Panc1 (cell line): ENCODE measurements at places on chromosomes 11 and 22. TPM values are rescaled to one million over a fixed set of nuclear protein-coding genes. Genes with fewer than 3 reads are reported as not detected.

MFNG gene
- total RNA-seq: 7.1 TPM

NNMT gene
- total RNA-seq: 1.7 TPM

APOL3 gene
- 3.2 TPM for total RNA-seq

NLRP10 gene
- total RNA-seq: not detected

KCNE3 gene
- total RNA-seq: 0.15 TPM

TPBGL gene
- 0.54 TPM for total RNA-seq

MPPED1 gene
- total RNA-seq: not detected

DNA sequence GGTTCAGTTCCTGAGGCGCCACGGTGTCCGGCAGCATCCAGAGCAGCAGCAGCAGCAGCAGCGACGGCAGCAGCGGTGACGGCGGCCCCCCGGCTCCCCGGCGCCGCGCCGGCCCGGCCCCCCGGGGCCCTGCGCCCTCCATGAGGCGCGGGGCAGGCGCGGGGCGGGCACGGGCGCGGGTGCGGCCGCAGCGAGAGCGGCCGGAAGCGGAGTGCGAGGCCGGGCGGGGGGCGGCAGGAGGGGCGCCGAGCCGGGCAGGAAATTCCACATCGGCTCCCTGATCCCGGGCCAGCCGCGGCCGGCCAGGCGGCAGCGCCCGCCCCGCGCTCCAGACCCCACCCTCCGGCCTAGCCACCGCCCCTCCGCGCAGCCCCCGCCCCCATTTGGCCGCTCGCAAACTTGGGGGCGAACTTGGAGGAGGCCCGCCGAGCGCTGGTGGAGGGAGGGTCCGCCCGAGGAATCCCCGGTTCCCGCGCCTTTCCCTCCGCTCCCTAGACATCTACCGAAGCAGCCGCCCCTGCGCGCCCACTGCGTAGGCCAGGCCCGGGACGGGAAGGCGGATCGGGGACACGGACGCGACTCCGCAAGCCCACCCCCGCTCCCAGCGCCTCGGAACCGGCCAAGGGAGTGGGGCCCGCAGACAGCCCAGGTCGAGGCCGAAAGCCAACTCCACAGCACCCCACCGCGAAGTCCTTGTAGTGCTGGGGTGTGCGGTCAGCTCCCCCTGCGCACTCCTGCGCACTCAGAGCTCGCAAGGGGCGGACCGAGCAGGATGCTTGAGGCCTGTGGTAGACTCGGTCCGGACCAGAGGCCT is at the start of gene SCARF2:
Gene SCARF2 (minus strand): TSS at position 213 of the 814 bp plus-strand sequence. CDS start 71 bp downstream, at position 142.
- DNase-seq: no peak

- no peak for DNase-seq
Measured at GRCh38 chr11:75820645-75821044, 5.6 kb downstream of the UVRAG start.

DNA sequence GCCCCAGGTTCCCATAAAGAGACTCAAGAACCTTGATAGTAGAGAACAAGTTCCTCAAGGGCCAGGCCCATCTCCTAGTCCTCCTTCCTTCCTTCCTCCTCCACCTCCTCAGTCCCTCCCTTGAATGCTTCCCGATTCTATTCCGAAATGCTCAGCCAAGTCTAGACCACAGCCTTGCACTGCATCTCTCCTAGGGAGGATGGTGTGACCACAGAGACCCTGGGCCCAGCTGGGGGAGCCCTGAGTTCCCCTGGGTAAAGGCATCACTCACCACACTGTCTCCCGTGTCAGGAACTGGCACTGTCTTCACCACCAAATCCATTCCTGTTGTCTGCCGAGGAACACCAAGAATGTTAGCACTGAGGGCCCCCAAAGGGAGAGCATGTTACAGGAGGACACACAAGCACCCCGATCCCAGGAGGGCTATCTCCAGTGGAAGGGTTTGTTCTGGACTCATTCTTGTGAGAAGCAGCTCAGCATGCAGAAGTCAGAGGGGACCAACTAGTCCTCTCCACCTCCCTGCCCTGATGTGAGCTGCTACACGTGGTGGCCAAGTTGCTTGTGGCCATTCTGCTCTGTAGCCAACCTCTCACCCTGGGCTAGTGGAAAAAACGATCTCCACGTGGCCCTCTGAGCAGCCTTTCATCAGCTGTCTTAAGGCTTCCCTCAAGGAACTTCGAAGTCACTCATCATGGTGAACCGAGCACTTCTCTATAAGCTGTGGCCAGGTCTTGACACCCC is 8.7 kb downstream of the IFT27 start:
- DNase-seq: no peak

DNA sequence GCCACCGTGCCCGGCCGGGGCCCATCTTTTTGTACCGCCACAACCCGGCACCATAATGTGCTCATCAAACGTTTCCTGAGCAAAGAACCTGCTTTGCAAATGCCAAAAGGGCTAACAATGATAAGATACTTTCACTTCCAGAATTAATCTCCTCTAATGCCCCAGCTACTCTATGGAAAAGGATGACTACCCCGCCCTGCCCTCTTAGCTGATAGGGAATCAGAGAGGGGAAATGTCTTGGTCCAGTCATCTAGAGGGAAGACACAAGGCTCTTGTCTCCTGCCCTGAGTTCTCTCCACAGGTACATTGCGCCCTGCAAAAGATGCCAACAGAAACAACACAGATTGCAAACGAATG is 586 bp downstream of the TTLL1 start:
- no peak for DNase-seq

DNA sequence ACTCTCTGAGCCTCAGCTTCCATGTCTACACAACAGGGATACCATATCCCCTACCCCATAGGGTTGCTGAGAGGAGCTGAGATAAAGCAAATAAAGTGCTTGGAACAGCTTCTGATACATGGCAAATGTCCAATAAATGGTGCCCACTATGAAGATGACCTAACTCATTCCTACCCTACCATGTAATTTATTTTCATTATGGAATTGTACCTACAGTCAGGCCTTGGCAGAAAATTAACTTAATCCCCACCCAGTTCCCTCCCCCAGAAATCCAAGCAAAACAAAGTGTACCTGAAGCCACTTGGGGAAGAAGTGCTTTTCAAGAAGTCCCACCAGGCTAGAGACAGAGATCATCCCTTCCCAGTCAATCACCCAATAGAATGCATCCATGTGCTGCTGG is 10.8 kb downstream of the SRRD start:
- DNase-seq: no peak

DNA sequence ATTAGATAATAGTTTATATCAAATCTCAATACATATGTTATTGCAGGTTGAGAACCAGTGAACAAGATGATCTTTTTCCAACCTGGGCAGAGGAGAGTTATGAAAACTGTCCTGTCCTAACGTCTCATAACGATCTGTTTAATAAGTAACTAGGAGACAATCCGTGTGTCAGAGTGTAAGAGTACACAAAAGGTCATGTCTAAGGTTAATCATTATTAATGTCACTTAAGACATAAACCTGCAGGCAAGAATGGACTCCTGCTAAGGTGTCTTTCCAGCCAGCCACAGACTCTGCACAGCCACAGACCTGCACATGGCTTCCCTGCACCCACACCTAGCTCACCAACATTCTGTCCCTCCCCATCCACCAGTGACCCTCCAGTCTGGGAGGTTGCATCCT is 10.1 kb downstream of the SLC5A4 start:
- DNase-seq: no peak

GRCh38 chr22:48320683-48321451 is 1506.8 kb downstream of the BRD1 start:
- DNase-seq: no peak

DNA sequence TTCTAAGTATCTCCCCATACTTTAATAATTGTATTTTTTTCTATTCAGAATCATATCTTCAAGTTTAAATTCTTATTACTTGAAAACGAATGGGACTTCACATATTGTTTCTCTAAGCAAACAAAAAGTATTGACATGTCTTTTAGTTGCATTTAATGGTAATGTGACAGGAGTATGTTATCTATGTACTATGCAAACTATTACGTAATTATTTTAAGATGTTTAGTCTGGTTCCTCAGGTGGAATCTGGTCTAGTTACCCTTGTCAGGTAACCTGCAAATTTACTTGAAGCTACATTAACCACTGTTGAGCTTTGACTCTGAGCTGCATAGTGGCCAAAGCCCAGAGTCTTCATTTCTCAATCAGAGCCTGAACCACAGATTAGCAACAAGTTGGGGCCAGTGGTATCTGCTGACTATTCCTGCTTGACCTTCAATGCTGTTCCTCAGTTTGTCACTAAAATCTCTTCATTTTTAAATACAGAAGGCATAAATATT is 110.6 kb downstream of the ATM start:
- no peak for DNase-seq

GRCh38 chr11:75616281-75616680 is 52.6 kb downstream of the MAP6 start:
- DNase-seq: no peak

DNA sequence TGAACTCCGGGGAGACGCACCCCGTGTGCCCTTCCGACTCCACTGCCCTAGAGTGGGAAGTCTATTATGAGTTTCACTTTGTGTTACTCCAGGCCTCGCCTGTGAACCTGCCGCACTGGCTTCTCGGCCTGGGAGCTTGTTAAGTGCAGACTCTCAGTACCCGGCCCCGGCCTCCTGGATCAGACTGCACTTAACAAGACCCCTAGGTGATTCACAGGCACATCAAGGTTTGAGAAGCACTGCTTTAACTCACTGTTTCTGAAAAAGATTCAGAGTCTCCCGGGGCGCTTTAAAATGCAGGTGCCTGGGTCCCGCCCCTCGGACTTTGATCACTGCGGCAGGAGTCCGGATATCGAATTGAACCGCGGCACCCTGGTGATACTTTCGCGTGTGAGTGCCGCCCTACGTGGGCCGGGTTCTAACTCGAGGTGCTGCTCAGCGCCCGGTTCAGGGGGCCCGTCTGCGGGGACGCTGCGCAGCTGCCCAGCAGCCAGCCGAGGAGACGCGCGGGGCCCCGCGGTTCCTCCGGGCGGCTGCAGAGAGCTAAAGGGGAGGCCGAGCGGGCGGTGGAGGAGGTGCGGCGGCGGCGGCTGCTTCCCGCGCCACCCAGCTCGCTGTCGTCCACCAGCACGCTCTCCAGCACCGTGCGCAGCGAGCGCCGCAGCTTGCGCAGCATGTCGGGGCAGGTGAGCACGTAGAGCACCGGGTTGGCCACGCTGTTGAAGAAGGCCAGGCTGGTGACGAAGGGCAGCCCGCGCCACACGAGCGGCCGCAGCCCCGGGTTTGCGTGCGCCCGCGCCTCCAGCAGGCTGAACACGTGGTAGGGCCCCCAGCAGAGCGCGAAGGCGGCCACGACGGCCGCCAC is 3.4 kb downstream of the PTGDR2 start:
- no peak for DNase-seq

GRCh38 chr11:123451183-123451781 is 21.2 kb downstream of the GRAMD1B start:
- DNase-seq: no peak

DNA sequence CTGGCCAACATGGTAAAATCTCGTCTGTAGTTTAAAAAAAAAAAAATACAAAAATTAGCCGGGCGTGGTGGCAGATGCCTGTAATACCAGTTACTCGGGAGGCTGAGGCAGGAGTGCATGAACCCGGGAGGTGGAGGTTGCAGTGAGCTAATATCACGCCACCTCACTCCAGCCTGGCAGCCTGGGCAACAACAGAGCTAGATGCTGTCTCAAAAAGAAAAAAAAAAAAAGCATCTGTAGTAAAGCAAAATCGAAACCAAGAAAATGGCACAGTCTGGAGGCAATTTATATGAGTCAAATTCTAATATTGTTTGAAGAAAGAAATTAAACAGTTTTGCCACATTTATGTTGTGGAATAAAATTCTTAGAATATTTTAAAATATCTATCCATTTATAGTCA is 365.0 kb upstream of the CHORDC1 start:
- DNase-seq: no peak
